ENCODE measurements at places on chromosomes 2 and 18.

- peak; percentile 55 for DNase-seq
Observed at GRCh38 chr2:3807853-3808252, 104.5 kb downstream of the DCDC2C start.

GRCh38 chr2:3241971-3242746, 135.5 kb downstream of the EIPR1 start:
- DNase-seq = no peak

DNA sequence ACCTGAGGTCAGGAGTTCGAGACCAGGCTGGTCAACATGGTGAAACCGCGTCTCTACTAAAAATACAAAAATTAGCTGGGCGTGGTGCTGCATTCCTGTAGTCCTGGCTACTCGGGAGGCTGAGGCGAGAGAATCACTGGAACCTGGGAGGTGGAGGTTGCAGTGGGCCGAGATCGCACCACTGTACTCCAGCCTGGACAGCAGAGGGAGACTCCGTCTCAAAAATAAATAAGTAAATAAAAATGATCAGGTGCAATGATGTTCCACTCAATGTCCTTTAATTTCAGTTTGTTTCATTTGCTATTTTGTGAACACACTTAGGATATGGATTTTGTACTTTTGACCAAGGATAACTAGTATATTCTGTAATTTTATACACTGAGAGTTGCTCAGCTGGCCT, 9.3 kb downstream of the HADHA start:
- no peak for DNase-seq

DNA sequence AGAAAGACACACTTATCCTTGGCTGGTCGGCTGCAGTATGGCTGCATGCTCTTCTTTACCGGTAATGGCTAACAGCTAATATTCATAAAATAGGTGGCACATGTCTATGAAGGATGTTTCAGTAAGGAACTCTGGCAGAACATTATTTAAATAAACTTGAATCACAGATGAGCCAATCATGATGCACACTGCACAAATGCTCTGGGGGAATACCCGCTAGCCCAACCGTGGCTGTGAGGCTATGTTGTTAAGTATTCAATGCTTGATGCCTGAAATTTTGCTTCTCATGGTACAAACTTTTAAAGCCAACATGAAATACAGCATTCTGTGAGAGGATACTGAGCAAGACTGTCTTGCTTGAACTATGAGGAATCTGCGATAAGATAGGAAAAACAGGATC, 505.8 kb downstream of the ZEB2 start:
- DNase-seq = no peak

GRCh38 chr18:49997558-49997957, 184.2 kb upstream of the ACAA2 start:
- DNase-seq = no peak

DNA sequence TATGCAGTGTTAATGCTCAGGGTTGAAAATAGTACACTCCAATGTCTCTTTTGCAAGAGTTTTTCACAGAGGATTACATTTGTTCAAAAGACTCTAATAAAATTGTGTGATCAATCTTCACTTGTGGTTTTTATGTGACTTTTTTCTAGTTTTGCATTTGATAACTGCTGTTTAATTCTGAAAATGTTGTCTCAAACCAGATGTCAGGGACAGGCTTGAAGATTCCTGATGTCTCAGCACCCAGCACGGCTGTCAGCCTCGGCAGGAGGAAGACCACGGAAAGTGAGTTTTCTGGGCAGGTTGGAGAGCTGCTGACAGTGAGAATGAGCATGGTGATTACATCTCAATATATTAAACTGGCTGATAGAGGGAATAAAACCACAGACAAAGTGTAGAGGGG, 9.1 kb downstream of the SOX11 start:
- peak; percentile 68 for DNase-seq

GRCh38 chr2:168392797-168393196, 63.3 kb upstream of the CERS6 start:
- DNase-seq = no peak
